ENCODE measurements at places on chromosomes 13 and 19.

GRCh38 chr13:30739237-30739528 is 3.8 kb downstream of the ALOX5AP start:
- no peak for DNase-seq

DNA sequence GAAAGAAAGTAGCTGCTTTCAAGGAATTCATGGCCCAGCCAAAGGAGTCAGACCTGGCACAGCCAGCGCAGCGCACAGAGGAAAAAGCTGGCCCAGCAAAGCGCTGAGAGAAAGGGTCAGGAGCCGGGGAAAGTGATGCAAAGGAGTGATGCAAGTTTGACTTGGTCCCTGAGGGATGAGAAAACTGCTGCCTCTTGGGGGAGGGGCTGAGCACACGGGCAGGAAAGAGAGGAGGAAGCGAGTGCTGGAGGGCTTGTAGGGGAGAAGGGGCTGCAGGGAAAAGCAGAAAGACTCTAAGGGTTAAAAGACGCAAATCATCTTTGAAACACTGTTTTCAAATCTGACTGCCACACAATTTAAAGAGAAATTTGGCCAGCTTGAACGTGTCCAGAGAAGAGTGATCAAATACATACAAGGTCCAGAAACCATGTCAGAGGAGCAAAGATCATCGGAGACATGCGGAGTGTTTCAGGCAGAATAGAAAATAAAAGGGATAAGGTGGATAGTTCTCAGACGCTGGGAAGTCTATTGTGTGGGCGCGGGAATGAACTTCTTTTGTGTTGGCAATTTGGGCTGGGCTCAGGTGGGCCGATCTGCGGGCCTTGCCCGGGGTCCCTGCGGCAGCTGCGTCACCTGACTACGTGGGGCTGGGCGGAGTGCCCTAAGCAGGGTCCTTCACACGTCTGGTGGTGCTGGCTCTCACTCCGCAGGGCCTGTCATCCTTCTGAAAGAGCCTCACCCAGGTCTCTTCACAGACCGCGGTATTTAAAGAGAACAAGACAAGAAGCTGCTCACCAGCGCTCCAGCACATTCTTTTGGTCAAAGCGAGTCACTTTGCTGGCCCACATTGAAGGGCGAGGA is 18.1 kb downstream of the N4BP2L1 start:
- peak; percentile 25 for DNase-seq

- peak; percentile 57 for DNase-seq
Measured at GRCh38 chr13:31982540-31982939, 49.0 kb upstream of the FRY start.

- peak; percentile 14 for DNase-seq
Measured at GRCh38 chr19:51096473-51097165, 11.6 kb downstream of the CTU1 start.

DNA sequence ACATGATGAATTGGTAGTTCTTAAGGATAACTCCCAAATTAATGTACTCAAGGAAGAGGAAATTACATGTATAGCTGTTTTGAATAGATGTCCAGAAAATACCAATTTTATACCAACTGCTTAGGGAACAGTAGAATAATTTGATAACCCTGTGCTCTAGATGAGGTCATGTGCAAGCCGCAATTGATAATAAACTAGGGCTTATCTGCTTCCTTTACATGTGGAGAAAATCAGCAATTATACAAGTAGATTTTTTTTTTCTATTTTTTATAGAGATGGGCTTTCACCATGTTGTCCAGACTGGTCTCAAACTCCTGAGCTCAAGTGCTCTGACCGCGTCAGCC is 9.3 kb downstream of the TPT1 start:
- no peak for DNase-seq

GRCh38 chr13:103815619-103816018 is 749.4 kb upstream of the SLC10A2 start:
- DNase-seq = no peak

DNA sequence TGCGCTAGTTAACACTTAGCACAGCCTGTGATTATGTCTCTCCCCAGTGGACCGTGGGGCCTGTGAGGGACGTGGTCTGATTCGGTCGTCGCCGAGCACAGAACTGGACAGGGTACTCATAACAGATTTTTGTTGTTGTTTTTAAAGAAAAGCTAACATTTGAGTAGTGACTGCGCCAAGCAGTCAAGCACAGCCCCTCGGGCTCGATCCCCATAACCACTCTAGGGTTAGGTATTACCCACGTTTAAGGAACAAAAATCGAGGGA is 805 bp upstream of the PTOV1 start:
- DNase-seq = no peak

DNA sequence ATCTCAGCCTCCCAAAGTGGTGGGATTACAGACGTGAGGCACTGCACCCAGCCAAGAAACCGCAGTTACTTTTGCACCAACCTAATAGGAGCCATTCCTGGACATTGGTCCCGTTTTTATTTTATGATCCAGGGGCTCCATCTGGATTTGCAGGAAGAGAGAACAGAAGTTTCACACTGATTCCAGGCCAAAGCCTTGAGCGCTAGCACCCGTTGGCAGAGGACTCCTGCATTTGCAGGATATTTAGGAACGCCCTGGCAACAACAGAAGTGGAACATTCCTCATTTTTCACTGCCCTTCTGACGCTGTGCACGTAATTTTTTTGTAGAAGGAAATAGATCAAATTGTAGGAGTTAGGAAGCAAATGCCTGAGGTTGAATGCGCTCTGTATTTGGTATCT is 11.7 kb upstream of the SULT2A1 start:
- no peak for DNase-seq

DNA sequence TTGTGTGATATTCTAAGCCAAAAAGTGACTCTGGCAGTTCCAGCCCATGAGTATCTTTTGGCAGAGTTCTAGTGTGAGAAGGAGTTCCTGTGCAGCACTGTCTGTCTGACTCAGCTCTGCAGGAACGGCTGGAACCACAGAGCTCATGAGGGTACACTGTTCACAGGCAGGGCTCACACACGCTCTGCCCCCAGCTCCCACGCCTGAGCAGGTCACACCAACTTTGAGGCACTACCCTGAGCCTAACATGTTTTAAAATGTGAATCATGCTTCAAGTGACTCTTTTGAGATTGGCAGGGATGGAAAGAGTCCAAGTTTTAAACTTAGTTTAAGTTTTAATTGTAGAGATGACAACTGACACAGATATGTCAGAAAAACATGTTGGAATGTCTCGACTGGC is 1203.3 kb downstream of the UQCRFS1 start:
- DNase-seq = no peak

DNA sequence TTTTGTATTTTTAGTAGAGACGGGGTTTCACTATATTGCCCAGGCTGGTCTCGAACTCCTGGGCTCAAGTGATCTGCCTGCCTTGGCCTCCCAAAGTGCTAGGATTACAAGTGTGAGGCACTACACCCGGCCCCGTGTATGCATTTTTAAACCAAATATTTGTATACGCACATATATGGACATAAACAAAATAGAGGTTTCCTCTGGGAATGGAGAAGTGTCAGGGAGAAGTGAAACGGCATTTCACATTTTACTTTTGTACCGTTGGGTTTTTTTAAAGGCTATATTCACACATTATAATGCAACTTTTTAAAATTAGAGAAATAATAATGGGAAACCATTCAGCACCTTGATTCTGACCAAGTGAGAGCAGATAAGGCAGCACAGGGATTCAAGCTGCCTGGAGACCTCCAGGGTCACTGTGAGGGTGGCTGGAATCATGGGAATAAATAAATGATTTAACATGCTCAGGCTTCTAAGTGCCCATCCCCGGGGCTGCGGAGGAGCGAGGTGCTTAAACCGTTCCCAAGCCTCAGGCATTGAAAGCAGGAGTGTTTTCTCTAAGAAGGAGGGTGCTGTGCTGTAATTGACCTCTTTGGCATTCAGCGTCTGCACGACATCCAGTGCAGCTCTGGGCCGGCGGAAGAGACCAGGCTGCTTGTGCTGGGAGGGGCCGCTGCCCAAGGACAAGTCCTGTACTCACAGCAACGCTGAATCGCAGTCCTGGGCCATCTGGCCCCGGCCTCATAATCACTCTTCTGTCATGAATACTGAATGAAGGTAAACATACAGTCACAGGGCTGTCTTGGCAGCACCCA is 24.7 kb downstream of the GPR42 start:
- DNase-seq = no peak

GRCh38 chr13:26222520-26223046 is 469 bp upstream of the RNF6 start:
- DNase-seq = no peak

- DNase-seq = no peak
Measured at GRCh38 chr13:45199711-45200110, 1.1 kb downstream of the KCTD4 start.

- DNase-seq = no peak
Measured at GRCh38 chr13:32445461-32445860, 17.5 kb upstream of the N4BP2L1 start.

GRCh38 chr19:7349961-7350711 is 1.4 kb downstream of the ARHGEF18 start:
- DNase-seq = no peak

DNA sequence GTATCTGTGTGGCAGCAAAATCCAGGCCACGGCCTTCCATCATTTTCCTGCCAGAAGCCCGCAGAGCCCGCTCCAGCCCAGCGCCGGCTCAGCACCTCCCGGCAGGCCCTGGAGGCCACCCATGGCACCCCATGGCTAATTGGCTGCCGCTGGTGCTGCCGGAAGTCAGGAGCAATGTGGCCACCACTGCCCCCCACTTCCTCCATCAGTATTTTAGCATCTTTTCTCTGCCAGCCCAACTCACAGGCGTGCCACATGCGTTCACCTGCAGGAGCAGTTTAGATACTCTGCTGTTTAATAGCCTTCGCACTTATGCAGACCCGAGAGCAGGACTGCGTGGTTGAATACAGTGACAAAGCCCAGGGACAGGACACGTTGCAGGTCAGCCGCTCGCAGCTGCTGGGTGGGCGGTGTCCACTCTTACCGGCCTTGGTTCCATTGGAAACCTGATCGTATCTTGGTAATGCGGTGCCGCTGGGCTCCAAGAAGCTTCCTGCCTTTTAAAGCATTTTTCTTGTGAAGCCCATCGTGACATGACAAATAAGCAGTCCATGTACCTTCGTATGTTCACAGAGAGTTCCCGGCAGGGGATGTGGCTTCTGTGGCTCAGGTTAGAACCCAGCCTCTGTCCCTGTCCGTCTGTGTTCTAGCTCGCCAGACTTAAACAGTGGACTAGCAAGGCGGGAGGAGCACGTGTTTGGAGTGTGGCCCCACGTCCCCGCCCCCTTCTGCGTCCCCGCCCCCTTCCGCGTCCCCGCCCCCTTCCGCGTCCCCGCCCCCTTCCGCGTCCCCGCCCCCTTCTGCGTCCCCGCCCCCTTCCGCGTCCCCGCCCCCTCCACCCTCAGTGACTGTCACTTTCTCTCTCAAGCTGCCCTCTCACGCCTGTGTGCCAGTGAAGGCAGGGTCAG is 162.0 kb upstream of the SOX1 start:
- no peak for DNase-seq

DNA sequence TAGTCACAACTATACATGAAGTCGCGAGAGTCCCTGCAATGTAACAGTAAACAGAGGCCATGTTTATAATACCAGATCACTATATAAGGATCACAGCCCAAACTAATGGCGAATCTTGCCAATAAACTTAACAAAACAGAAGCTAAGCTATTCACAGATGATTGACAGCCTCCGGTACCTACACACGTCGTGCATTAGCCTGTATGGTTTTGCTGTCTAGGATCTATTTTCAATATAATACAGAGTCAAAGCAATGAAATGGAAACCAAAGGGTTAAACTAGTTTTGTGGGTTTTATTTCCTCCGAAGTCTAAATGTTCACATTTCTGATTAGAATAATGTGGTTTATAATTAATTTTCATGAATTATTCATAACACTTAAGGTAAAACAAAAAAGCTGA is 10.1 kb downstream of the ANKRD10 start:
- no peak for DNase-seq

- peak; percentile 24 for DNase-seq
Measured at GRCh38 chr13:75685239-75685697, 49.1 kb downstream of the LMO7 start.

DNA sequence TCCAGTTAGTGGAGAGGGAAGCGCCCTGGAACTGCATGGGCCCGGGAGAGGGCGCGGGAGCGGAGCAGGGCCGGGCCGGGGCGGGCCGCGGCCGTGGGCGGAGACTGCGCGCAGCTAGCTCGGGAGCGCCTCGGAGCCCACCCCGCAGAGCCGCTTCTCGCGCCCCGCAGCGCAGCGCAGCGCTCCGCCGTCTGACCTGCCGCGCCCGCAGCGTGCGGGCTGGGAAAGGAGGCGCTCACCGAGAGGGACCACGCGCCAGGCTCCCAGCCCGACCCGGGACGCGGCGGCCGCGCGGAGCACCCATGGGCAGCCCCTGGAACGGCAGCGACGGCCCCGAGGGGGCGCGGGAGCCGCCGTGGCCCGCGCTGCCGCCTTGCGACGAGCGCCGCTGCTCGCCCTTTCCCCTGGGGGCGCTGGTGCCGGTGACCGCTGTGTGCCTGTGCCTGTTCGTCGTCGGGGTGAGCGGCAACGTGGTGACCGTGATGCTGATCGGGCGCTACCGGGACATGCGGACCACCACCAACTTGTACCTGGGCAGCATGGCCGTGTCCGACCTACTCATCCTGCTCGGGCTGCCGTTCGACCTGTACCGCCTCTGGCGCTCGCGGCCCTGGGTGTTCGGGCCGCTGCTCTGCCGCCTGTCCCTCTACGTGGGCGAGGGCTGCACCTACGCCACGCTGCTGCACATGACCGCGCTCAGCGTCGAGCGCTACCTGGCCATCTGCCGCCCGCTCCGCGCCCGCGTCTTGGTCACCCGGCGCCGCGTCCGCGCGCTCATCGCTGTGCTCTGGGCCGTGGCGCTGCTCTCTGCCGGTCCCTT is at the start of gene MLNR:
MLNR (plus strand) TSS at position 303 of the 820 bp plus-strand sequence; CDS start at position 303, 0 bp downstream.
- DNase-seq = peak; percentile 17

DNA sequence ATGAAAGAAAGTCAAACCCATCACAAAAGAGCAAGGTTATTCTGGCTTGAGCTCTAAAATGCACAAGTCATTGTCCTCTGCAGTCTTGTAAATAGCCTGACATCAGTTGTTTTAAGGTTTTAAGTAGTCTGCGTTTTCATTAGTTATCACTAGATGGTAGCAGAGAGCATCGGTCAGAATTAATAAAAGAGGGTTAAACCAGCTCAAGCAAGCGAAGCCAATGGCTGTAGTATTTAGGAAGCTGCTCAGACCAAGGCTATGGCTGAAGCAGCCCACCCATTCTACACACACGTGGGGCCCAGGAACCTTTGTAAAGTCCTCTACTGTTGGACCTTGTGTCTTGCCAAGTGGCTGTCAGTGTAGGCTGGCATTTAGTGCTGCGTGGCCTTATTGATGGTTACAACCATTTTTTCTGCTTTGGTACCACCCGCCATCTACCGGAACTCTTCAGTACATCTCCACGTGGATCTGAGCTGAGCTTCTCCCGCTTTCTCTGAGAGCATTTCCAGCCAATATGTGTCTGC is 13.3 kb upstream of the ZNF57 start:
- DNase-seq = peak; percentile 83
